ENCODE measurements at places on chromosomes 2 and 18.

GRCh38 chr18:66317243-66318090 lies 286.4 kb downstream of the CDH19 start:
- DNase-seq: no peak

- DNase-seq: no peak
These were observed 616.6 kb upstream of the FSHR start for GRCh38 chr2:49770919-49771318.

DNA sequence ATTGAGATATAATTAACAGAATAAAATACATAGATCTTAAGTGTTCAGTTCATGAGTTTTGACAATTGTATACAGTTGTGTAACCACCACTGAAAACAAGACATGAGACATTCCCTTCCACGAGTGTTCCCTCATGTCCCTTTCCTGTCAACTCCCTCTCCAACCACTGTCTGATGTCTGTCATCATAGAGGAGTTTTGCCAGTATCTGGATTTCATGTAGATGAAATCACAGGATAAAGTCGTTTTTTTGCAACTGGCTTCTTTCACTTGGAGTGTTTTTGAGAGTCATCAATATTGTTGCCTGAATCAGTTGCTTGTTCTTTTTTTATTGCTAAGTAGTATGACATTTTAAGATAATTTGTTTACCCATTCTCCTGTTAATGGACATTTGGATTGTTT lies 52.7 kb downstream of the RBMS1 start:
- DNase-seq: no peak

DNA sequence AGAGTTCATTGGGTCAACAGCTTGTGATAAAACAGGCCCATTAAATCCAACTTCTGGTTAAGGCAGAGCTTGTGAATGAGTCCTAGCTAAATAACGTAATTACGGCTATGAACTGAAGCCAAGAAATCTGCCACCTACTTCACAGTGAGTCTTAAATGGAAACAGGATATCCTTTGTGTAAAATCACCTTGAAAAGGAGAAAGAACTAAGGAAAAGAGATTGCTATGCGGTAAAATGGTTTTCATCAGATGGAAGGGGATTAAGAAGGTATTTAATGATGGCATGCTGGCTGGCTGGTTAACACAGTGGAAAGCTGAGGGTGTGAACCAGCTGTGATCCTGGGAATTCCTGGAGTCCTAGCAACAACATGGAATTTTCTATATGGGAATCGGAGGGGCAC lies 156.6 kb downstream of the DOK6 start:
- no peak for DNase-seq

DNA sequence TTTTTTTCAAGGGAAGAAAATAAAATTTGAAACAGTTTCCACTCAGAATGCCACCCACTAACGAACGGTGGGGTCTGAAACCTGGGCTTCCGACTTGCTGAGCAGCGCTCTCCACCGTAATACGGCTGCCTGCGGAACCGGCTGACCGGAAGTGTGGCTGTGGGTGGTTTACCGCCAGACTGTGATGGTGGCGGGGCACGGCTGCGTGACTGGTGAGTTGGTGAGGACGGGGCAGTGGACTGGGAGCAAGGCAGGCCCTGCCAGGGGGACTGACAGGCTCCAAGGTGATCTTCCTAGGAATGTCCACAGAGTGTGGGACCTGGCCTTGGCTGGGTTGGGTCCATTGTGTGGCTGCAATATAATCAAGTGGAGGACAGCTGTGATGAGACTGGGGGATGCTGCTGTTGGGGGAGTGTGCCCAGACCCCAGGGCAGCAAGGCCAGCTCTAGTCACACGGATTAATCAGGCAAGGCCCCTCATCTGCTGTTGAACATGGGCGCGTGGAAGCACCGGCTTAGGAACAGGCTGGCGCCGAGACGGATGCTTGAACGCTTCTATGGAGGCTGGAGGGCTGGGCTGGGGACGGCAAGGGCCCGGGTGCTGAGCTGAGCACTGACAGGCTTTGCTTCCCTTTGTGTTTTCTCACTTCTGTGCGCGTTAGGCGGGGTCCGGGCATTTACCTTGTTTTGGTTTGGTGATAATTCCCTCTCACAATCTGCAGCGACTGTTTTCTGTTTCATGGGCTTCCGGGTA lies 357.7 kb upstream of the SPRED2 start:
- no peak for DNase-seq

DNA sequence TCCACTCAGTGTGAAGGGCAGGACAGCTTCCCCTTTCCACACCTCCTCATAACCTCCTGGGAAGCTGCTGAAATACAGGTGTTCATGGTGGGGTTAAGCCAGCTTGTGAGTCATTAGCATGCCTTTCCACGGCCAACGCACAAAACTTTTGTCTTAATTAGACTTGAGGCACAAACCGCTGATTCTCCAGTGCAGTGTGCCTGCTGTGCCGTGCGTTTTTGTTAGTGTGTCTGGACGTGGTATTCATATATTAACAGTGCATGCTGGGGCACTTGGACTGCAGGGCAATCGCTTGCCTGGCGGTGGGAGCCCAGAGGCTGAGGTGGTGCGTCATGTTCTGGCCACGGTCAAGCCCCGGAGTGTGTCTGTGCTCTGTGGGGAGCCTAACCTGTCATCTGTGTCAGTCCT lies 156.2 kb downstream of the SH3RF3 start:
- DNase-seq: no peak

GRCh38 chr18:47485221-47485797 lies 233.8 kb upstream of the SKOR2 start:
- DNase-seq: no peak
